HFFc6 (cell line): ENCODE measurements at places on chromosomes 6 and 20. TPM values are rescaled to one million over a fixed set of nuclear protein-coding genes. Genes with fewer than 3 reads are reported as not detected.

DNA sequence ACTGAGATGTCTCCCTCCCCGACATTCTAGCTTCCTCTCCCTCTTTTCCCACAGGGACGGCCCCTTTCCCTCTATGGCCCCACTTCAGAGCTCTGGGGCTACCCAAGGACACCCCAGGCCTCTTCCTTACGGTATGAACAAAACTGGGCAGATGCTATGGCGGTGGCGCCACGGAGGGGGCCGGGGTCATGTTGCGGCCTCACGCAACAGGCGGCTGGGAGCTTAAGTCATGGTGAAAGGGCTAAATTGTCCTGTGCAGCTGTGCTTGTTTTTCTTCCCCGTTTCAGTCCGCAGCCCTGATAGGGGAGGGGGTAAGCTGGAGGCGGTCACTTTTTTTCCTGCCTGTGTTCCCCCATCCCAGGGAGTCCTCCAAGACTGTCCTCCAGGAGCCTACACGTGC is 17.6 kb upstream of the KIAA1755 start:
- H3K4me3 ChIP-seq: no peak overlapping the region
- peaks cover 73% of the 10 kb centered on the region for H3K4me1 ChIP-seq
- peak overlapping the region; percentile 54; the same call in 1 of the 2 replicates for H3K27ac ChIP-seq
- H3K36me3 ChIP-seq: peaks cover 10% of the 10 kb centered on the region; the same call in 1 of the 2 replicates
- DNase-seq: no peak

GRCh38 chr20:6651561-6651960 is 115.9 kb upstream of the BMP2 start:
- H3K27ac ChIP-seq: no peak overlapping the region
- no peak for DNase-seq
- H3K4me3 ChIP-seq: no peak overlapping the region
- H3K27me3 ChIP-seq: no peaks in the 10 kb centered on the region
- no peaks in the 10 kb centered on the region for H3K4me1 ChIP-seq

DNA sequence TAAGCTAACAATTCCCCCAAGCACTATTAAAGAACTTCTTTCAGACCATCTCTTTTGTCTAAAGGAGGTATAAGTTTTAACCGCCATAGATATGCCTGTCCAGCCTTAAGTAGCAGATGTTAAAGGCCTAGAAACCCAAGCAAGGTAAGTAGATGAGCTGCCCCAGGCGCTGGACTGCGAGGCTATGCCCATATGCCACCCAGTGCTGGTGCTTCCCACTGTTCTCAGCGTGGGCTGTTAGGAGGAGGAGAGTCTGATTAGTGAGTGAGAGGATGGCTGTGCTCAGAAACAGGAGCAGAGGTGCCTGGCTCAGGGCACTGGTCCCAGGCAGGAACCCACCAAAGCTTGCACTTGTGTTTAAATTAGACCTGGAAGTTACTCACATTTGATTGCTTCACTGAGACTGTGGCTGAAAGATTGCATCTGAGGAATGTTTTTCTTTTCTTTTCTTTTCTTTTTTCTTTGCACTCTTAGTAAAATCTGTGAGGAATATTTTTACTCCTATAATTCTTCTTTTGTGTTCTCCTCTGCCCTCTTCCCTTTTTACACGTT is 32.2 kb downstream of the PRPH2 start:
- no peak for DNase-seq
- peaks cover 15% of the 10 kb centered on the region for H3K36me3 ChIP-seq
- no peak overlapping the region for H3K4me3 ChIP-seq
- H3K4me1 ChIP-seq: peaks cover 63% of the 10 kb centered on the region
- H3K27me3 ChIP-seq: no peaks in the 10 kb centered on the region
- H3K27ac ChIP-seq: peak overlapping the region; percentile 34

DNA sequence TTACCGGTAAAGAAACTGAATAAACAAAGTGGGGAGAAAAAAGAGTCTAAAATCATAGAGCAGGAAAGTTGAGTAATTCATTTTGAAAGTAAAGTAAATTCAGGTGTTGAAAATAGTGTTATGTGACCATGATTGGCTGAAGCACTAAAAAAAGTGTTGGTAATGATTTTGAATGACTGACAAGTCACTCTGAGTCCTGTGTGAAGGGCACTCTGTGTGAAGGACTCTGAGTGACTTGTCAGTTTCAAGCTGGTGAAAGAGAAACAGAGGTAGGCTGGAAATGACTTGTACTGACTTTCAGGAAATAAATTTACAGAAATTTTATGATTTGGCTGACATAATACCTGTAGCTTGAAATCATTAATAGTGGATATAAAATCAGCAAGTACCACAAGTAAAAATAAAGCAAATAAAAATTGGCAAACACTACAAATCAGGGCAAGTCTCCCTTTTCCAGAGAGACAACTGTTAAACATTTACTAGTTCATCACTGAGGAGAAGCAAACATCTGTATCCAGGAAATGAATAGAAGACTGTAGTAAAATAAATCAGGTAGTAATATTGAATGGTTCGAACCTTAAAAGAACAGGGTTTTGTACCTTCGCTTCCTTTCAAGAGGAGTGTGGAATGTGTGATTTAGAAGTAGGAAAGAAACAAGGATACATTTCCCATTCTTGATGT is 630.6 kb downstream of the GRIK2 start:
- H3K36me3 ChIP-seq: no peaks in the 10 kb centered on the region
- H3K4me3 ChIP-seq: no peak overlapping the region
- no peaks in the 10 kb centered on the region; the same call in 1 of the 2 replicates for H3K4me1 ChIP-seq
- no peaks in the 10 kb centered on the region for H3K27me3 ChIP-seq
- no peak overlapping the region for H3K27ac ChIP-seq

The SAPCD1 gene
- 1.2 to 1.7 TPM (median 1.4 TPM) in 3 replicates for total RNA-seq

The UBD gene
- not detected in 3 replicates for total RNA-seq

- H3K36me3 ChIP-seq: peaks cover 13% of the 10 kb centered on the region; the same call in 1 of the 2 replicates
- DNase-seq: no peak
- peak overlapping the region; percentile 81 for H3K27ac ChIP-seq
- peak overlapping the region; percentile 95 for H3K4me3 ChIP-seq
These were observed 808 bp downstream of the ILRUN start for GRCh38 chr6:34695729-34696188.

- H3K27me3 ChIP-seq: no peaks in the 10 kb centered on the region
- no peaks in the 10 kb centered on the region for H3K36me3 ChIP-seq
- H3K4me1 ChIP-seq: no peaks in the 10 kb centered on the region
- no peak for DNase-seq
- H3K27ac ChIP-seq: no peak overlapping the region
- no peak overlapping the region for H3K4me3 ChIP-seq
These were observed 101.7 kb downstream of the TSHZ2 start for GRCh38 chr20:53073636-53074415.

- DNase-seq: no peak
- H3K4me3 ChIP-seq: no peak overlapping the region
- H3K27me3 ChIP-seq: peaks cover 3% of the 10 kb centered on the region
- peaks cover 12% of the 10 kb centered on the region for H3K36me3 ChIP-seq
- peak overlapping the region; percentile 1; the same call in 1 of the 2 replicates for H3K27ac ChIP-seq
These were observed 122.8 kb upstream of the DST start for GRCh38 chr6:56765494-56765893.

DNA sequence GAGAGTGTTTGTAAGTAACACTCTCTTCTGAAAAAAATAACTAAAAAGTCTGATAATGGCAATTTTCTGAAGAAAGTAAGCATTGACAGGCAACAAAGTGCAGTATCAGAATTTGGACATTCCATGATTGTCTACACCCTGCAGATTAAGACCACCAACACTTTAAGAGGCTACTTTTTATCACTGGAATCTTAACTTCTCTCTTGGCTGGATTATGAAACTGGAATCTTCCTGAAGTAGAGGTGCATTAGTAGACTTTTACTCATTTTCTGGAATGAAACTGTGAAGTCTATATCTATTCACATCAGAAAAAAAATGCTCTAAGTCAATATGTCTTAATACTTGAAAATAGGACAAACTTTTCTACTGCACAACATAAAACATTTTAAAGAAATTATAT is 547.5 kb downstream of the COL12A1 start:
- H3K4me1 ChIP-seq: peaks cover 19% of the 10 kb centered on the region; the same call in 1 of the 2 replicates
- no peak overlapping the region for H3K4me3 ChIP-seq

The FGD2 gene
- 0.16 TPM in 1 of 3 replicates, not detected in the others for total RNA-seq

DNA sequence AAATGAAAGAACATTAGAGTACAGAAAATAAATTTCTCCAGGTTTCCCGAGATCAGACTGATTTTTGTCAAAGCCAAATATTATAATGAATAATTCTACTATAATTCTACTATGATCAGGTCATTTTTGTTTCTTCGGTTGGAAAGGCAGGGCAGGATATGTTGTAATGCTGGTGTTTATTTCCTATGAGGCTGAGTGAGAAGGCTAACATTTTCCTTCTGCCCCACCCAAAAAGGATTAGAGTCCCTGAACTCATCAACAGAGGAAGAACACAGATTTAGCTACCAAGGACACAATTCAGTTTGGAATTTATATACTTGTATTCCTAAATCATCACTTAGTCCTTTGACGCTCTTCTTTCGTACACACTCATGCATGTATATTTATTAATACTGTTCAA is 318.9 kb downstream of the SYNE1 start:
- no peaks in the 10 kb centered on the region for H3K27me3 ChIP-seq
- DNase-seq: no peak
- no peak overlapping the region for H3K4me3 ChIP-seq

The CD24 gene
- 0.30 TPM in 1 of 3 replicates, not detected in the others for total RNA-seq

GRCh38 chr20:52461582-52461981 is 270.0 kb upstream of the ZFP64 start:
- H3K36me3 ChIP-seq: no peaks in the 10 kb centered on the region
- H3K4me1 ChIP-seq: no peaks in the 10 kb centered on the region; the same call in 1 of the 2 replicates
- H3K27me3 ChIP-seq: peaks cover 2% of the 10 kb centered on the region; the same call in 1 of the 2 replicates
- no peak overlapping the region for H3K4me3 ChIP-seq
- DNase-seq: no peak
- H3K27ac ChIP-seq: no peak overlapping the region

- H3K27me3 ChIP-seq: peaks cover 45% of the 10 kb centered on the region
- peaks cover 7% of the 10 kb centered on the region; the same call in 1 of the 2 replicates for H3K4me1 ChIP-seq
- H3K36me3 ChIP-seq: no peaks in the 10 kb centered on the region
These were observed 272.2 kb upstream of the FOXQ1 start for GRCh38 chr6:1039746-1040145.

- H3K27me3 ChIP-seq: no peaks in the 10 kb centered on the region; the same call in 1 of the 2 replicates
- no peaks in the 10 kb centered on the region for H3K36me3 ChIP-seq
- no peak overlapping the region for H3K4me3 ChIP-seq
- no peaks in the 10 kb centered on the region for H3K4me1 ChIP-seq
- no peak overlapping the region for H3K27ac ChIP-seq
These were observed 514.1 kb upstream of the NRSN1 start for GRCh38 chr6:23611776-23612381.

The PPP1R11 gene
- 44.9 to 58.4 TPM (median 55.2 TPM) in 3 replicates for total RNA-seq

The FAM83B gene
- total RNA-seq: not detected in 3 replicates

The LRRC1 gene
- 8.1 to 11.9 TPM (median 8.2 TPM) in 3 replicates for total RNA-seq

DNA sequence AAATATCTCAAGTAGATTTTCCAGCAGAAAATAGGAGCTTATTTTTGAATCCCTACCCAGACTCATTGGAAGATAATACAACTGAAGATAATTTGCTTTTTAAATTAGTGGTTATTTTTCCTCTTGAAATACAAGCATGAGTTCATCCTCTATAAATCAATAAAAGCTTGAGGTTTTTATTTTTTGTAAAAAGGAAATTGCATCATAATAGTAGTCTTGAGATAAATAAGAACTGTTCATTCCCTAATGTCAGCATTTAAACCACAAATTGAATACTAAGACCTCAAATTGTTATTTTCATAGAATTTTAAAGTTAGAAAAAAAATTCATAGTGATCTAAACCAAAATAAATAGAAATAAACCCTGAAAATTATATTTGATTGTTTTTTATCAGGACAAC is 719.1 kb downstream of the CD109 start:
- H3K4me1 ChIP-seq: no peaks in the 10 kb centered on the region
- H3K27me3 ChIP-seq: no peaks in the 10 kb centered on the region
- no peak for DNase-seq
- H3K36me3 ChIP-seq: no peaks in the 10 kb centered on the region
- no peak overlapping the region for H3K27ac ChIP-seq

GRCh38 chr6:86683132-86683908 is 254.0 kb upstream of the HTR1E start:
- H3K27ac ChIP-seq: no peak overlapping the region
- no peaks in the 10 kb centered on the region for H3K4me1 ChIP-seq
- no peak overlapping the region for H3K4me3 ChIP-seq
- no peaks in the 10 kb centered on the region; the same call in 1 of the 2 replicates for H3K27me3 ChIP-seq
